ENCODE measurements at places on chromosomes 1 and 21.

DNA sequence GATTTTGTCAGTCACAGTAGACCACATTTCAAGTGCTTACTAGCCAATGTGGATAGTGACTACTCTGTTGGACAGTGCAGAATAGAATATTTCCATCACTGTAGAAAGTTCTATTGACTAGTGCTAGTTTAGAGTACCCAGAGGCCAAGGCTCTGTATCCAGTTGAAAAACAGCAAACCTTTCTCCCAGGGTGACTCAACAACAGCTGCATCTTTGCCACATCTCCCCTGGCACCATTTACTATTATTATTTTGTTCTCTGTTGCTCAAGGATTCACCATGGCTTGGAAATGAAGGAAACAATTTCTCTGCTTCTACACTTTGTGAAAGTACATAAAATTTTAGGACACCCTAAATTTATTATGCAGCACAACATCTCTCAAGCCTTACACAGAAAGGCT lies 85.3 kb upstream of the WDR26 start:
- DNase-seq = no peak

- no peak for DNase-seq
Measured at GRCh38 chr1:57471995-57472394, 48.1 kb upstream of the DAB1 start.

DNA sequence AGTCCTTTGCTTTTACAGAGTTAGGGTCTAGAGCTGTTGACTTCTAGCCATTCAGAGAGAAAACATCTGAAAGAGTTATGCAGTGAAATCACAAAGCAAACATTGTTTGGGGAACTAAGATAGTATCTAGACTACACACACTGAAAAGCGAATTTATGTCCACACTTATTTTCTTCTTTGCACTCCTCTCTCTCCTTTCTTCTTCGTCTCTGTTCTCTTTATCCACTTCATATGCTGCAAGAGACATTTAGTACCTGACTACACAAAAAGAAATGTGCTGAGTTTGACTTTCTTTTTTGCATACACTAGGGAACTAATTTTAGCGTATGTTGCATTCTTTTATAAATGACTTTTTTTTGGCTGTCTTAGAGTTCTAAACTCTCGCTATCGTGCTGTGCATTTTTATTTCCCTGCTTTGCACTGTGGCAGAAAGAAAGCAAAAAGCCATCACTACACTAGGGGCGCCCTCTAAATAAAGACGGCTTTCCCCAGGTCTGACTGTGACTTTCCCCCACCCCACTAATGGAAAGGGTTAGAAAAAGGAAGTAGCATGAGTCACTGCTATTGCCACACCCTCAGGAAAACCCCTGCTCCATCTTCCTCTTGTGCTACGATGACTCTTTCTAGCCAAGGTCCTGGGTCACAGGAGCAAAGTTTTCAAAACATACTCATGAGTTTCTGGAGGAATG lies 65.7 kb downstream of the MAP3K7CL start:
- DNase-seq = no peak

DNA sequence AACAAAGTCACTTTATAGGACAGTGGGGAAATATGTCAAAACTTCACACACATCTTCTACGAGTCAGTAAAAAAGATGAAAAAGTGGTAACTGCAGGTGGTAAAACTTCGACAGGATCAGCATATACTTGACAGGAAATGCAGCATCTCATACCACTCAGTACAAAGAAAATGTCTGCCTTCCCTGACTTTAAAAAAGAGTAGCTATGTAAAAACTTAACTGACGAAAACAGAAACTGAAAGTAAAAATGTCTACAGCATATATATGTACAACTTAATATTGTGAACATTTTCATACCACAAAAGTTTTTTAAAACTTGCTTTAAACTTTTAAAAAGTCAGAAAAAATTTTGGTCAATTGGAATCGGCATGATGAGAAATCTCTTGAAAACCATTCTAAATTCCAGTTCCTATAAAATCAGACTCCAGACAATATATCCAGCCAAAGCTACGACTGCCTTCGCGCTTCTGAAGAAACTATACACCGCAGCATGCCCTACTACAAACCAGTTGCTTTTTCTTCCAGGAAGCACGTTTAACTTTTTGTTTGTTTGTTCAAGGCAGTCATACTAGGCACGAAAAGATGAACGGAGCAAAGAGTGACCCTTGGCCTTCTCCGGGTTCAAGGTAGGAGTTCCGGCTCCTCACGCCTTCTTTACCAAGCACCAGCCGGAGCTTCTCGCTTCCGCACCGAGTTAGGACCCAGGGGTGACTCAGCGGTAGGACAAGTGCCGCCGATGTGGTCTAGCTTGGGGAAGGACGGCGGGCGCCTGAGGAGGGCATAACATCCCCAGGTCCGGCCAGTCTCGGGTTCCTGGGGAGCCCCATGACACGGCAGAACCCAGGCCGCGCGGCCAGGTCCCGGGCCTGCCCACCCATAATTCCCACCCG lies 612 bp downstream of the PSMA5 start:
- no peak for DNase-seq

- no peak for DNase-seq
Measured at GRCh38 chr1:111193712-111194480, 6.5 kb downstream of the DENND2D start.

DNA sequence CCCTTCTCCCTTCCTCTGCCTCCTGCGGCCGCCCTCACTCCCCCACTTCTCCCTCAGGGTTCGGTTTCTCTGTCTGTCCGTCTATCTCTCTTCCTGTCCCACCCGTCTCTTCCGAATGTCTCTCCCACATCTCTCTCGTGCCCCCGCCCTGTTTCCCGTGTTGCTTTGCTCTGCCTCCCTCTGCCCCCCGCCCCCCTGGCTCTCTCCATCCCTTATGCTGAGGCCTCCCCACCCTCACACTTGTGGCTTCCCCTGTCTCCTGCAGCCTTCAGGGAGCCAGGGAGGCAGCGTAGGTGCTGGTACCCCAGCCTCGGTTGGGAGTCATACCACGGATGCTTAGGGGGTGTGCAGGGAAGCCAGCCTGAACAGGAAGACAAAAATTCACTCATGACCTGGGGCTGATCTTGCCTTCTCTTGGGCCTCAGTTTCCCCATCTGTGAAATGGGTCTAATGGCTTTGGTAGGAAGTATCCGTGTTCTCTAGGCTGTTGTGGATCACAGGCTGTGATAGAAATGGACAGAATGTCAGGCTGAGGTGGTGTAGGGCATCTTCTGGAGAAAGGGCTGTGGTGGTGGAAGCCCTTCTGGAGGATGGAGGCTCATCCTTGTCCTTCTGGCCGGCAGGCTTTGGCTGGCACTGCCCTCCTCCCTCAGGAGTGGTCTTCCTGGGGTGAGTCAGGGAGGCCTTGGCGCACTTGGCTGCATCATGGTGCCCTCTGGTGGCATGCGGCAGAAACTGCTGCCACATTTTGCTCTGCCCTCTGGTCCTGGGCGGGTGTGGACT lies 55.5 kb downstream of the FOXO6 start:
- DNase-seq = no peak

GRCh38 chr1:189637041-189637440 lies 840.6 kb downstream of the BRINP3 start:
- no peak for DNase-seq

- DNase-seq = no peak
Measured at GRCh38 chr21:39064325-39065012, 118.8 kb downstream of the PSMG1 start.

DNA sequence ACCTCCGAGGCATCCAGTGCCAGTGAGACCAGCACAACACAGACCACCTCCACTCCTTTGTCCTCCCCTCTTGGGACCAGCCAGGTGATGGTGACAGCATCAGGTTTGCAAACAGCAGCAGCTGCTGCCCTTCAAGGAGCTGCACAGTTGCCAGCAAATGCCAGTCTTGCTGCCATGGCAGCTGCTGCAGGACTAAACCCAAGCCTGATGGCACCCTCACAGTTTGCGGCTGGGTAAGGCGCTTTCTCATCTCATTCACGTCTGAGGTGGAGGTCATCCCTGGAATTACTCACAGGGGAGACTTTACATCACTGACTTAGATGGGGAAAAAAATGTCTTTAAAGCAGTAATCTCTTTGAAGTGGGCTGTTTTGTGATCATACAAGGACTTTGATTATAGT lies 106.3 kb downstream of the CD247 start:
- DNase-seq = no peak

GRCh38 chr1:221945669-221946068 lies 203.8 kb upstream of the DUSP10 start:
- DNase-seq = no peak

DNA sequence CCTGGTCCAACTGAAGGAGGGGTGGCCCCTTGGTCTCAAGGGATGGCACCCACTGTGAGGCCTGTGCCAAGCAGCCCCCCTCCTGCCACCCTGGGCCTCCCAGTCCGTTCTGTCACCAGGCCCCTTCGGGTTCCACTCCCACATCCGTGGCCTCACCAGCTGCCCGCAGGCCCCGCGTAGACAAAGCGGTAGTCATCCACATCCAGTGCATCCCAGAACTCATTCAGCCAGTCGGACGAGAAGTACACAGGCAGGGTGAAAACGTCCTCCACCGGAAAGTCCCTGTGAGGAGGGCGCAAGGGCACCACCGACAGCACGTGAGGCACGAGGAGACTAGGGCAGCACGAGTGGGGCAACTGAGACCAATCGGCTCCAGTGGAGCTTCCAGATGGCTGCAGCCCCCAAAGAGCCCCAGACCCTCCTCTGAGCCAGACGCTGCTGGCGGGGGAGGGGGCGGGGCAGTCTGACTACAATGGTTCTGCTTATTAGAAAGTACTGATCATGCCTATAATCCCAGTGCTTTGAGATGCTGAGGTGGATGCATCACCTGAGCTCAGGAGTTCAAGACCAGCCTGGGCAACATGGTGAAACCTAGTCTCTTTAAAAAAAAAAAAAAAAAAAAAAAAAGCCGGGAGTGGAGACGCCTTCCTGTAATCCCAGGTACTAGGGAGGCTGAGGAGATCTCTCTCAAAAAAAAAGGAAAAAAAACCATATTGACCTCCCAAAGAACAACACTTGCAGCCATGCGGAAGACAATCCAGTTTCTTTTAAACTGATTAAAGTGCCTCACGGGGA lies 1.2 kb downstream of the JMJD4 start:
- no peak for DNase-seq

DNA sequence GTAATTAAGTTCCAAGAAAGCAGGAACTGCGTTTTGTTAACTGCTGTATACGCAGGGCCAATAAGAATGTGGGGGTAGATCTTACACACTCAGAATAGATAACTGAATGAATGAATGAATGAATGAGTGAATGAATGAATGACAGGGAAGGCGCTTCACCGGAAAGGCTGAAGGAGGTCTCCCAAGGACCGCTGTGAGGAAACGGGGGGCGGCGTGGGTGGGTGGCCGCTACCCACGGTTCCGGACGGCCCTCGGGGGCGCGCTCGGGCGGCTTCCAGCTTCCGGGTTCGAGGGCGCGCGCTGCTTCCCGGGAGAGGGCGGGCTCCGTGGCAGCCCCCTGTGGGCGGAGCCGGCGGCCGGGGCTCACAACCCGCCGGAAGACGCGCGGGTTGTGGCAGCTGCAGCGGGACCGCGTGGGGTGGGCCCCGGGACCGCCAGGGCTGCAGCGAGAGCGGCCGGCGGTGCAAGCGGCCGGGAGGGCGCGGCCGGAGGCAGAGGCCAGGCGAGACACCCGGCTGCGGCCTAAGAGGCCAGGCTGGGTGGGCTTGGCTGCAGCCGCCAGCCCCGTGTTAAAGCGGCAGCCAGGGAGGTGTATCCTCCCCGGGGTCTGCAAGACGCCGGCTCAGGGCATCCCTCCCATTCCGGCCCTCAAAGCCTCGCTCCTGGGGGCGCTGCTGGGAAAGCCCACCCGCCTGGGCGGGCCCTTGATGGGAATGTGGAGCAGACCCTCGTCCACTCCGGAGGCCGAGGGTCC lies at the start of gene ZFP69:
Gene ZFP69 (plus strand): TSS at position 367 of the 754 bp plus-strand sequence. CDS start 2,072 bp downstream, outside the sequence.
- no peak for DNase-seq

DNA sequence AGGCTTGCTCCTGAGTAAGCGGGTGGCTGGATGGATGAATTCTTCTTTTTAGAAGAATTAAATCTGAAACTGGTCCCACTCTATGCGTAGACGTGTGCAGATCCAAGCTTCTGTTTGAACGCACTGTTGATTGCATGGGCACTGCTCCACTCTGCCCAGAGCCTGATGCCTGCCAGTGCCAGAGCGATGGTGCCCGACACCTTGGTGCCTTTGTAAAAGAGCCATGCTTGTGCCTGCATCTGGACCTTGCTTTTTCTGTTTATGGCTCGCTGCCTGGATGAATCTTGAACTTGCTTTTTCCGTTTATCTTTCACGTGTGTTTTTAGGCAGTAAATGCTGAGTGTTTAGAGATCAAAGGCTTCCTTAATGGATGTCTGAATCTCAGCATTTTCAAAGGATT lies 15.0 kb upstream of the PWP2 start:
- no peak for DNase-seq

DNA sequence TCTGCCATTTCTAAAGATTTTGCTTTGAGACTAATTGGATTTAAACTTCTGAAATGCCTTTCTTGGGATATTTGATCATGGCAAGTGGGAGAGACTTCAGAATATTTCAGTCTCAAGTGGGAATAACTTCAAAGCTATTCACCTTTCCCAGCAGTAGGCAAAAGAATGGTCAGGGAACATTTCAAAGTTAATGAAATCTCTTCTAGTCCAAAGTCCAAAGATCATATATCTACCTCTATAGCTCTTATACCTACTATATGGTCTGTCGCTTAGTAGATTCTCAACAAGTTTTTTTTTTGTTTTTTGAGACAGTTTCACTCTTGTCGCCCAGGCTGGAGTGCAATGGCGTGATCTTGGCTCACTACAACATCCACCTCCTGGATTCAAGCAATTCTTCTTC lies 44.5 kb upstream of the PIGC start:
- no peak for DNase-seq

DNA sequence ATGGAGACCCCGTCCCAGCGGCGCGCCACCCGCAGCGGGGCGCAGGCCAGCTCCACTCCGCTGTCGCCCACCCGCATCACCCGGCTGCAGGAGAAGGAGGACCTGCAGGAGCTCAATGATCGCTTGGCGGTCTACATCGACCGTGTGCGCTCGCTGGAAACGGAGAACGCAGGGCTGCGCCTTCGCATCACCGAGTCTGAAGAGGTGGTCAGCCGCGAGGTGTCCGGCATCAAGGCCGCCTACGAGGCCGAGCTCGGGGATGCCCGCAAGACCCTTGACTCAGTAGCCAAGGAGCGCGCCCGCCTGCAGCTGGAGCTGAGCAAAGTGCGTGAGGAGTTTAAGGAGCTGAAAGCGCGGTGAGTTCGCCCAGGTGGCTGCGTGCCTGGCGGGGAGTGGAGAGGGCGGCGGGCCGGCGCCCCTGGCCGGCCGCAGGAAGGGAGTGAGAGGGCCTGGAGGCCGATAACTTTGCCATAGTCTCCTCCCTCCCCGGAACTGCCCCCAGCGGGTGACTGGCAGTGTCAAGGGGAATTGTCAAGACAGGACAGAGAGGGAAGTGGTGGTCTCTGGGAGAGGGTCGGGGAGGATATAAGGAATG lies 505 bp downstream of the LMNA start:
- no peak for DNase-seq

Measured in AG04449 (cell line).